Left lung (tissue), 14 donors: ENCODE measurements at places on chromosomes 7 and 10. TPM values are rescaled to one million over a fixed set of nuclear protein-coding genes. Genes with fewer than 3 reads are reported as not detected.
A peak's percentile ranks its signal among the peaks of the same experiment; 100 is the strongest.

DKK1 gene
- total RNA-seq, result 36.0 TPM

NEURL1 gene
- 0.76 TPM for total RNA-seq

PRSS2 gene
- 13.1 TPM for total RNA-seq

FAM241B gene
- total RNA-seq, result 9.3 TPM

SAMD9L gene
- total RNA-seq, result 42.4 TPM

CCDC3 gene
- 7.6 TPM for total RNA-seq

SPDYE1 gene
- not detected for total RNA-seq

RBP4 gene
- 18.4 TPM for total RNA-seq

FAM25A gene
- not detected for total RNA-seq

FAM237B gene
- total RNA-seq, result not detected

SPDYE5 gene
- total RNA-seq, result not detected

ZNF804B gene
- total RNA-seq, result not detected

DNA sequence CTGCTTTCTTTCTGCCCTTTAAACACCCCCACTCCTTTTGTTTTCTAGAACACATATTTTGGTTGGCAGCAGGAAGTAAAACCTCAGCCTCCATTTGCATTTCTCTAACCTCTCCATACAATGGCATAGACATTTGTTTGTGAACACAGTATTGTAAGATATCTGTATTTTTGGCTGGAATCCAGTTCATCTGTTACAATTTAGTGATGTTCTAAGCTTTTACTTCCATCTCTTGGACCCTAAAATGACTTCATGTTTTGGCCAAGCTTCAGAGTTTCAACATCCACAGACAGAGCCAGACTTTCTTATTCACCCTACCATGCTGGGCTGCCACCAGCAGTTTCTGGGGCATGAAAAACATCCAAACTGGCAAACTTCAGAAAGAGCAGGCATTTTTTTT, 21.1 kb upstream of the AUTS2 start:
- no peaks in the 10 kb centered on the region for H3K27me3 ChIP-seq
- no peaks in the 10 kb centered on the region for H3K36me3 ChIP-seq
- no peak for DNase-seq
- no peaks in the 10 kb centered on the region for H3K4me1 ChIP-seq
- H3K27ac ChIP-seq, result no peak overlapping the region

DNA sequence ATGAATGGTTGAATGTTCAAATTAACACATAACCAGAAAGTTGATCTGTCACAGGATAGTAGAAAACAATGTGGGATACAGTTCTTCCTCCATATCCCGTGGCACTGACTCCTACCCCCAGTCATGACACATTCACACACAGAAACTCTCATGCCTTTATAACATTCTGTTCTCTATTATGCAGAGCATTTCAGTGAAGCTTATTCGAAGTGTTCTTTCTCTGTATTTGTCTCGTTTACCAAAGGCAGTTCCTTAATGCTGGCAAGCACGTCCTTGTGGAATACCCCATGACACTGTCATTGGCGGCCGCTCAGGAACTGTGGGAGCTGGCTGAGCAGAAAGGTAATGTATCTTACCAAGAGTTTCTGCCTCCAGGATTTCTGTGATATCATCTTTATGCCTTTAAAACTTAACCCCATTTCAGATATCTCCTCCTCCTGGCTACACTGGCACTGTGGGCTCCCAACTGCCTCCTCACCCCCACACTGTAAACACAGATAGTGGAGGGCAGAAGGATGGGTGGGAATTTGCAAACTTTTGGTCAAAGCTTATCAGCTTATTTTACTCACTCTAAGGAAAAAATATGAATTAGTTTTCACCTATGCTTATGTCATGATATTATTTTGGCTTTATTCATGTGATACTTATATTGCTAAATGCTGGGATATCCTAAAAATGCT, 34.1 kb downstream of the BLVRA start:
- no peak overlapping the region for H3K27ac ChIP-seq
- peaks cover 90% of the 10 kb centered on the region for H3K36me3 ChIP-seq
- H3K27me3 ChIP-seq, result no peaks in the 10 kb centered on the region

GRCh38 chr7:154409703-154410311, 357.6 kb downstream of the DPP6 start:
- H3K27me3 ChIP-seq, result no peaks in the 10 kb centered on the region
- H3K4me1 ChIP-seq, result no peaks in the 10 kb centered on the region
- DNase-seq, result peak; percentile 60

DNA sequence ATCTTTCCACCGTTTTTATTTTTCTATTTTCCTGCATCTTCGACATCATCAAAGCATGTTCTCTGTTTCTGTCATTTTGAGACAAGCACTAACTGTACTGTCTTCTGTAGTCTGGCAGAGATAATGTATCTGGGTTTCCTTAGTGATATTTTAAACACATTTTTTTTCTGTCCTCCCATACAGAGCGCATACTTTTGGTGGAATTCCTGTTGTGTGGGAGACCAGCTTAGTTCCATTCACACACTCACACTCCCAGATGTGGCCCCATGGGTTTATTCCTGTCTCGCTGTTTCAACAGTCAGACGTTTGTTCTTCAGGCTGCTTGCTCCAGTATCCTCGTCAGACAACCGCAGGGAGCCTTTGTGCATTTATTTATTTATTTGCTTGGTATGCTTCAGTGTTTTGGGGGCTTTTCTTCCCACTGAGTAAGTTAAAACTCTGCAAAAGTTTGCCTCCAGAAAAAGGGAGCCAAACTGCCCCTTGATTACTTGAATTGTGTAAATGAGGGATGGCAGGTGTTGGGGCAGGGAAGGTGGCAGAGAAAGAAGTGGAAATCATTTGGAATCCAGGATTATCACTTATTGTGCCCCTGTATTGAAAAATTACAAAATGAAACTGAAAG, 456.8 kb upstream of the KLF6 start:
- H3K27ac ChIP-seq, result peak overlapping the region; percentile 71
- H3K36me3 ChIP-seq, result no peaks in the 10 kb centered on the region
- no peaks in the 10 kb centered on the region for H3K27me3 ChIP-seq

GRCh38 chr7:133436014-133436428, 183.1 kb downstream of the EXOC4 start:
- H3K4me3 ChIP-seq, result no peak overlapping the region
- no peaks in the 10 kb centered on the region for H3K27me3 ChIP-seq

DNA sequence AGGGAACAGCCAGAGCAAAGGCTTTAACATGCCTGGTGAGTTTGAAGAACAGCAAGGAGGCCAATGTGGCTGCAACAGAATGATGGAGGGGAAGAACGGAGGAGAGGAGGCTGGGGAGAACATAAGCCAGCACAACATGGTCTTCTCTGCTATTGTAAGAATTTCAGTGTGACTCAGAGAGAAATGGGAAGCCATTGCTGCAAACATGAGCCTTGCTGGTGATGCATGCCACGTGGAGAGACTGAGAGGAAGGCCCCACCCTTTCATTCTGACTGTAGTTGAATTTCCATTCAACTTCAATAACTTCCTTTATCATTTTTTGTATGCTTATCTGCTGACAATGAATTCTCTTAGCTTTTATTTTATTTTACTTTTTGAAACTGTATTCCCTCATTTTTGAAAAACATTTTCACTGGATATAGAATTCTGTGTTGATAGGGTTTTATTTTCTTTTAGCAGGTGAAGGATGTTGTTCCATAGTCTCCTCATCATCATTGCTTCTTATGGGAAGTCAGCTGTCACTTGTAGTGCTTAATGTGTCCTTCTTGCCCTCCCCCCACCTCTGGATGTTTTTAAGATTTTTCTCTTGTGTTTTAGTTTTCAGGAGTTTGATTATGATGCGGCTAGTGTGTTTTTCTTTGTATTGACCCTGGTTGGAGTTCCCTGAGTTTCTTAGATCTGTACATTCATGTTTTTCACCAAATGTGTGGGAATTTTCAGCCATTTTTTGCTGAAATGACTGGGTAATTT, 46.4 kb upstream of the LEP start:
- no peak for DNase-seq
- no peak overlapping the region for H3K4me3 ChIP-seq
- no peaks in the 10 kb centered on the region for H3K4me1 ChIP-seq

GRCh38 chr10:4195213-4195612, 410.2 kb upstream of the KLF6 start:
- no peak for DNase-seq
- H3K27me3 ChIP-seq, result no peaks in the 10 kb centered on the region
- no peak overlapping the region for H3K27ac ChIP-seq
- H3K4me1 ChIP-seq, result no peaks in the 10 kb centered on the region

GRCh38 chr7:159028508-159029401, 115.9 kb downstream of the VIPR2 start:
- peak; percentile 63 for DNase-seq
- H3K4me1 ChIP-seq, result peaks cover 4% of the 10 kb centered on the region
- H3K4me3 ChIP-seq, result no peak overlapping the region
- H3K36me3 ChIP-seq, result no peaks in the 10 kb centered on the region

GRCh38 chr10:7846591-7846990, 28.3 kb downstream of the TAF3 start:
- DNase-seq, result no peak
- H3K4me1 ChIP-seq, result no peaks in the 10 kb centered on the region
- H3K27ac ChIP-seq, result no peak overlapping the region
- no peaks in the 10 kb centered on the region for H3K27me3 ChIP-seq
- H3K4me3 ChIP-seq, result no peak overlapping the region

GRCh38 chr7:134827889-134828288, 48.5 kb downstream of the CALD1 start:
- no peaks in the 10 kb centered on the region for H3K4me1 ChIP-seq
- H3K27ac ChIP-seq, result peak overlapping the region; percentile 14
- DNase-seq, result no peak
- H3K36me3 ChIP-seq, result no peaks in the 10 kb centered on the region
- H3K27me3 ChIP-seq, result no peaks in the 10 kb centered on the region
- H3K4me3 ChIP-seq, result no peak overlapping the region

DNA sequence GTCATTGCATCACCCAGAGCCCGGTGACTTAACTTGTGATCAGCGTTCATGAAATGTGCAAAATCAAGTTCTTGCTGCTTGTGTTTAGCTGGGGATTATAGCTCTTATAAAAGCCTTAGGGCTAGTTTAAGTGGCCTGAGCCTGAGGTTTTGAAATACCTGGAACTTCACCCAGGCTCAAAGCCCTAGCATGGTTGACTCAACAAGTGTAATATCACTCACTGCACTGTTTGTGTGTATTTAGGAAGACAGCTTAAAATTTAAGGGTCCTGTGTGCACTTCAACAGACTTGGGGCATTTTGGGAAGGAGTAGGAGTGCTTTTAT, 489.5 kb downstream of the GATA3 start:
- no peaks in the 10 kb centered on the region for H3K27me3 ChIP-seq
- no peak overlapping the region for H3K4me3 ChIP-seq
- DNase-seq, result peak; percentile 33
- no peaks in the 10 kb centered on the region for H3K36me3 ChIP-seq

- H3K4me3 ChIP-seq, result no peak overlapping the region
- H3K27ac ChIP-seq, result no peak overlapping the region
- no peak for DNase-seq
- no peaks in the 10 kb centered on the region for H3K36me3 ChIP-seq
Observed at GRCh38 chr10:123380491-123381085, 226.4 kb downstream of the BUB3 start.

DNA sequence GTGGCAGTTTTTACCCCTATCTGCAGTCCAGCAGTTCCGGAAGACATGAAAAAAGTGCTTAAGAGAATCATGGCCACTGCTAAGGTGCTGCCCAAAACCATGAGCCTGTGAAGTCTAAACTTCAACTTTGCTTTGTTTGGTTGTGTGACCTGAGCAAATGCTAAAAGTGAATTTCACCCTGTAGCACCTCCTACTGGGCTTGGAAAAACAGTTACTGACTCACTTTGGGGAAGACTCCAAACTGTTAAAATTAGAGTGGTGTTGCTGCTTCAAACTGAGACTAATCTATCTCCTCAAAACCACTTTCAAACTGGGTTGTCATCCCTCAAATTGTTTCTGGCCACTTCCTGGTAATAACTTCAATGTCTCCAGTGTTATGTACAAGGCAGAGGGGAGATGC, 21.3 kb downstream of the MKX start:
- H3K27me3 ChIP-seq, result no peaks in the 10 kb centered on the region
- H3K4me1 ChIP-seq, result no peaks in the 10 kb centered on the region
- no peak for DNase-seq
- no peak overlapping the region for H3K4me3 ChIP-seq
- H3K27ac ChIP-seq, result no peak overlapping the region

DNA sequence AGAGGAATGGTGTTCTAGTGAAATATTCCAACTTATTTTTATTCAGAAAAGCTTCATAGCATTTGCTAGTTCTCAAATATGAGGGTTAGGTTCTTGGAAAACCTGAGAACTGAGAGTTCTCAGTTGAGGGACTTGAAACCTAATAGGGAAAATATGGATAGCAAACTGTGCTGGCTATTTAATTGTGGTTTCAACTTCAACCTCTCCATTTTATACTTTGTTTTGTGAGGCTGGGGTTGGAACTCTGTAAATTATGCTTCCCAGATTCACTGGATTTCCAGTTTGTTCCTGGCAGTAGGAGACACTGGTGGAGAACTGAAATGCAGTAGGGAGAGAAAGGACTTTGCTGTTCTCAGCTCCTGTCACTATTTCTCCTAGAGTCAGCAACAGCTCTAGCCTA, 52.7 kb downstream of the CDK14 start:
- no peaks in the 10 kb centered on the region for H3K4me1 ChIP-seq
- H3K27ac ChIP-seq, result no peak overlapping the region
- DNase-seq, result no peak
- no peaks in the 10 kb centered on the region for H3K36me3 ChIP-seq
- H3K27me3 ChIP-seq, result no peaks in the 10 kb centered on the region
- no peak overlapping the region for H3K4me3 ChIP-seq

DNA sequence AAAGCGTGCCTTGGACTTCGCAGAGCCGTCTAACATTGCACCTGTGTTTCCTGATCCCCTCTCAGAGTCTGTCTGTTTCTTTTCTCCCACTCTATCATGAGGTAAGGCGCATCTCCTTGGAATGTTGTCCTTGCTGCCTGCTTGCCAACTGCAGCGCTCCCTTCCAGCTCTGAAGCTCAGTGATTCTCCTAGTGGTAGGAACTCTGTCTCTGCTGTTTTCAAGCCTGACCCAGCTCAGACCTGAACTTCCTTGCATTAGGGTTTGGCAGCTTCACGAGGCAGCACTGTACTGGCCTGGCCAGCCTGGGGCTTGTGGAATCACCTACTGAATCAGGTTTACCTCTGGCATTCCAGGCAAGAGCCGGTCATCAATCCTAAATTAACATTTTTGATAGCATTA, 123.9 kb downstream of the CREB5 start:
- H3K4me1 ChIP-seq, result no peaks in the 10 kb centered on the region
- H3K27ac ChIP-seq, result no peak overlapping the region
- DNase-seq, result no peak
- no peak overlapping the region for H3K4me3 ChIP-seq

DNA sequence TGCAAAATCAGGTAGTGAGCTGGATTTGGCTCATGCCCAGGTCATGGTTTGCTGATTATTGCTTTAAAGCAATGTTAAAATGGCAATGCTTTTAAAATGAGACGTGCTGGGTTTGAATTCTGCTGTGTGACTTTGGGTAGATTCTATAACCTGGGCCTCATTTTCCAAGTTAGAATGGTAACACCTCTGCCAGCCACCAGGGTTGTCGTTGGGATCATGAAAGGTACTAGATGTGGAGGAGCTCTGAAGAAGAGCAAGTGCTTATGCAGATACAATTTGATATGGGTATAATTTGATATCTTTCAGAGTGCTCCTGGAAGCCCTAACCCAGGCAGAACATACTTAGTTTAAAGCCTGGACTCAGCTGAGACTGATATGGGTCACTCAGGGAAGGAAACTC, 60.0 kb downstream of the EVX1 start:
- H3K36me3 ChIP-seq, result no peaks in the 10 kb centered on the region
- H3K4me1 ChIP-seq, result no peaks in the 10 kb centered on the region
- H3K27ac ChIP-seq, result no peak overlapping the region
- DNase-seq, result no peak
- no peak overlapping the region for H3K4me3 ChIP-seq
